Fibroblast of skin of right biceps (primary cell): ENCODE measurements at places on chromosomes 7 and 10.

- no peak for DNase-seq
Measured at GRCh38 chr7:1410992-1411391, 48.3 kb downstream of the MICALL2 start.

- DNase-seq = no peak
Measured at GRCh38 chr10:117778241-117778640, 235.7 kb downstream of the EMX2 start.

DNA sequence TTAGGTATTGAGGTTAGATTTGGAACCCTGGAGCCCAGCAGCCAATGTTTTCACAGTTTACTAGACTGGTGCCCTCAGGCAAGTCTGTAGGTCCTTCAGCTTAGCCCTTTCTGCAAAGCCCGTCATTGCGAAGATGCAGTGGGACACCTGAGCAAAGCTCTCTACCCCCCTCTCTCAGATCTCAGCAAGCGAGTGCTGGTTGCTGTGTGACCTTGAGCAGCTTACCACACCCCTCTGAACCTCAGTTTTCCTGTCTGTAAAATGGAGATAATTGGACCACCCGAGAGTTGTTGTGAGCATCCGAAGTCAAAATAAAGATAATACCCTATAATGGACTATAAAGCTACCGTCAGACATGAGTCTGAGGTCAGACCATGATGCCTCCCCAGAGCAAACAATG, 3.7 kb downstream of the NPC1L1 start:
- no peak for DNase-seq

DNA sequence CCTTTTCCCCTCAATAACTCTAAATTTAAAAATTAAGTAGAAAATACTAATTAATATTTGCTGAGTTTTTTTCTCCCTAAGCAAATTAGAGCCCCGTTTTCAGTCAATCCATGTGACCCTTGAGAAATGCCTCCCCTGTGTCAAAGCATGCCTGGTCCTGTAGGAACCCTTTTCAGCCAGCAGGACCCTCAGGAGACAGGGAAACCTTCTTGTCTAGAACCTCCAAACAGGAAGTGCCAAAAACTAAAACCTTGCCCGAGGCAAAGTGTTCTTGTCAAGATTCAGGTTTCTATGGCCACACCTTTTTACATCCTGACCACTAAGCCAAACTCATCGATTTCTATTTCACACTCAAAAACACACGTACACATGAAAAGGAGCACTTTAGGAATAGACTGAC, 60.1 kb upstream of the NFE2L3 start:
- DNase-seq = no peak

- no peak for DNase-seq
Measured at GRCh38 chr7:140375892-140376730, 22.2 kb downstream of the SLC37A3 start.

DNA sequence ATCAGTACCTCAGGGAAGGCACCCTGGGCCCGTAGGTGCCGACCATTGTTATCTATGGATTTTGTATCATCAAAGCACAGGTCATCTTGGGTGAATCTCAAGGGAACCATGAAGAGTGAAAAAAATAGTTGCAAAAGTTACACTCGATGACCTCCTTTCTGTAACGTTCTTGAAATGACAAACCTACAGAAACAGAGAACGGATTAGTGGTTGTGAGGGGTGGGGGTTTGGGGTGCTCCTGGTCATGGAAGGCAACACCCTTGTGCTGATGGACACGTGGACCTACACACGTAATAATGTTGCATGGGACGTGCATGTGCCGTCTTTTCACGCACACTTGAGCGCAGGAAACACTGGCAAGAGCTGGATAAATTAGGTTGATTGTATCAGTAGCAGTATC, 655.9 kb downstream of the SDK1 start:
- no peak for DNase-seq

GRCh38 chr7:84484502-84485079, 290.0 kb upstream of the SEMA3A start:
- DNase-seq = peak; percentile 16

DNA sequence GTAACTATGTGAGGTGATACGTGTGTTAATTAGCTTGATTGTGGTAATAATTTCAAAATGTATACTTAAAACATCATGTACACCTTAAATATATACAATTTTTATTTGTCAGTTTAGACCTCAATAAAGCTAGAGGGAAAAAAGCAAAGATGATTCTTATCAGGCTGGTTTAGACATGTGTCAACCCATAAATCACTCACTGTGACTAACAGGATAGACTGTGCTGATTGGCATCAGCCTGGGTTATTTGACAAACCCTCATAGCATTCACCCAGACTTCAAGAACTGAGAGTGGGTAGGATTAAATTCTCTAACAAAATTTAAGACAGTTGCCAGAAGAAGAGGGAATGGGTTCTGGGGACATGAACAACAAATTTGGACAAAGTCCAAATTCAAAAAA, 73.8 kb upstream of the TMEM140 start:
- no peak for DNase-seq

GRCh38 chr10:38038107-38038931, 27.8 kb downstream of the ZNF33A start:
- DNase-seq = no peak

- no peak for DNase-seq
Measured at GRCh38 chr10:21146436-21146789, 249.3 kb upstream of the NEBL start.

DNA sequence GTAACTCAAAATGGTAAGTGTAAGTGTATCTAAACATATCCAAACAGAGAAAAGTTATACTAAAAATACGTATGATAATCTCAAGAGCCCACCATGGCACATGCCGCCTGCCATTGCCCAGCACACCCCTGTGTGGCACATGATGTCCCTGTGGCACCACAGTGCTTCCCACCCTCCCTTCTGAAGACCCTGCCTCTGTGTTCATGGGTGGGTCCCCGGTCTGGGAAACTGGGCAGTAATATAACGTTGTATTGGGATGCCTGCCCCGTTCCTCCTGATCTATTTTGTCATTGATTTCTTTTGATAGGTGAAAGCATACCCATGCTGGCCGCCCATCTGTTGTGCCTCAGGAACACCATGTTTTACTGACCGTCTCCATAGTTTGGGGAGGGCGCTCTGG, 296.8 kb upstream of the SHH start:
- DNase-seq = no peak

DNA sequence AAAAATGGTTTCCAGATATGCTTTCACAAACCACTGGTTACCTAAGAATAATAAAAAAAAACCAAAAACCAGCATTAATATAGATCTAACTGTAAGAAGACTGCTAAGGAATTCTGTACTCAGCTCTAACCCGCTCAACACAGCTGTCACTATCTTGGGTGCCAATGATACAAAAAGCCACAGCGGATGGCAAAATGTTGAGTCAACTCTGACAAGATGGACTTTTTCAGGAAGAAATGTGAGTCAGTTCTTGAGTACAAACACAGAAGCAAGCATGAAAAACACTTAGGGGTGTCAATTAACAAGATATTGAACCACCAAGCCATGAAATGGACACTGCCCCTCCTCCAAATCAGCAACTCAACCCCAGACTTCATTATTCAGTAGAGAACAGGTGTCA, 55.0 kb downstream of the CTTNBP2 start:
- DNase-seq = no peak

- peak; percentile 36 for DNase-seq
Measured at GRCh38 chr10:104614245-104614831, 26.8 kb upstream of the SORCS3 start.

DNA sequence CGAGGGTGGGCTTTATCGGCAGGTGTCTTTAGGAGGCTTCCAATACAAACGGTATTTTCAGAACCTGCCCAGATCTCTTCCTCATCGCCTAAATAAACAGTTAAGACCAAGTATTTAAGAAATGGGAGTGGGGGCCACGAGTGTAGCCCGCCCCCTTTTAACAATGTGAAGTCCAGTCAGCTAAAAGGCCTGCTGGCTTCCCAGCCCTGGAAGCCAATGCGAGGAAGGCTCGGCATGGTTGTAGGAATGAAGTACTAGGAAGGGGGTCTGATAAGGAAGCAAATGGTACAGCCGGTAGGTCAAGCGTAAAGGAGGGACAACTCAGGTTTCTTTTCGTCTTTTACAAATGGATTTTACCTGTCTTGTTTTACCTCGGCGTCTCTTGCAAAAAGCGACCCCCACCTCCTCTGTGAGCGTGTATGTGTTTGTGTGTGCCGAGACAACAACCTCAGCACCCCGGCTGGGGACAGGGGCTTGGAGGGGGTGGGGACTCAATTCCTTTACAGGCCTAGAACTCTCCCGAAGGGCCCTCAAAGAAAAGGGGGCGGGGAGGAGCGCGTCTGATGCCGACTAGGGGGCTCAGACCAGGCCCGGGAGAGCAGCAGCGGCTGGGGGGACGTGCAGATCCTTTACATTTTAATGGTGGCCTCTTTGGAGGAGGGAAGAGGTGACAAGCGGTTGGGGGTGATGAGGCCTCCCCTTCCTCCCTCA, 147.6 kb downstream of the GPR85 start:
- peak; percentile 46 for DNase-seq

DNA sequence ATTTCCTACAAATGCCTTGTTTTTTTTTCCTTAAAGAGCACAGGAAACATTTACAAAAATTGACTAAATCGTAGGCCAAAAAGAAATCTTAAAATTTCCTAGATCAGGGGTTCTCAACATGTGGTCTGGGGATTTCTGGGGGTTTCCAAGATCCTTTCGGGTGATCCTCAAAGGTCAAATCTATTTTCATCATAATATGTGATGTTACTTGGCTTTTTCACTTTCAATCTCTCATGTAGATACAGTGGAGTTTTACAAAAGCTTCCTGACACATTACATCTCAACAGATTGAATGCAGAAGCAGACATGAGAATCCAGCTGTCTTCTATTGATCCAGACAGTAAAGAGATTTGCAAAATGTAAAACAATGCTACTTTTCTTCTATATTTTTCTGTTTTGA, 497.3 kb downstream of the INHBA start:
- no peak for DNase-seq

DNA sequence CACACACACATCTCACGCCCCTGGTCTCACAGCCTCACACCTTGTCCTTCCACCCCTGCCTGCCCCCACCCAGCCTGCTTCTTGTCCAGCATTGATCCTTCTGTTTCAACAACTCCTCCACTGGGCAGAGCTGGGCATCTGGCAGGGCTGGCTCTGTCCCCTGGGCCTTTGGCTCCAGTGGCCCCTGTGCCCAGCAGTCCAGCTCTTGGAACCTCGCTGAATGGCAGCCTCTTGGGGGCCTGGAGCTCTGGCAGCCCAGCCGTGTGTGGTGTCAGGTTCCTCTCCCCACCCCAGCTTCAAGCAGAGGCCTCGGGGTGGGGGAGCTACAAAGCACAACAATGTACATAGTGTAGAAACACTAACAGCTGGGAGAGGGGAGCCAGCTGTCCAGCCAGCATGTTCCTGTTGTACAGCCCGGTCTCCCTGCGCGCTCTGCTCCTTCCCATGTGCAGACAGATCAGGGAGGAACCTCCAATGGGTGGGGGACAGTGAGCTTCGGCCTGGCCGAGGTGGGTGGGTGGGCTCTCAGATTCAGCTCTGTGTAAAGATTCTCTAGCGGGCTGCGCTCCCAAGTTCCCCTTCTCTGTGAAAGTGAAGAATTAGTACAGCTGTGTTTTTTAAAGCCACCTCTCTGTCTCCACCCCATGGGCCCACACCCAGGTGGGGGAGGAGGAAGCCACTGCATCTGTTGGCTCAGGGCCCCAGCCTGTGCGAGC, 19.4 kb downstream of the ZMIZ2 start:
- peak; percentile 42 for DNase-seq

DNA sequence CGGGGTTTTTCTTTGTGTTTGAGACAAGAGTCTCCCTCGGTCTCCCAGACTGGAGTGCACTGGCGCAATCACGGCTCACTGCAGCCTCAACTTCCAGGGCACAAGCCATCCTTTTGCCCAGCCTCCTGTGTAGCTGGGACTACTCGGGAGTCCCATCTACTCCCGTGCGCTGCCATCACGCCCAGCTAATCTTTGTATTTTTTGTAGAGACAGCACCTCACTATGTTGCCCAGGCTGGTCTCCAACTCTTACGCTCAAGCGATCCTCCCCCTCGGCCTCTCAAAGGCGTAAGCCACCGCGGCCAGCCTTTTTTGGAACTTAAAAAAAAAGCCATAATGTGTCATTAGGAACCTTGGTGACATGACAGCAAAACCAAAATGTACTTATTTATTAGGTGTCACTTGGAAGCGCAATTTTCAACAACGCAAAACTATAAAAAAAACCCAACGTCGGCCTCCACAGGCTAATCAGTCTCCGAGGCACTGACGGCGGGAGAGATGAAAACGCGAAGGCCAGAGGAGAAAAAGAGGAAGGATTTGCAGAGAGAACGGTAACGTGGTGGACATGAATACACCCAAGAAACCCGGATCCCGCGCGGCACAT, 911 bp upstream of the HNRNPH3 start:
- peak; percentile 34 for DNase-seq

GRCh38 chr7:46192271-46192670, 271.2 kb upstream of the IGFBP3 start:
- DNase-seq = peak; percentile 55

GRCh38 chr7:116230191-116231005, 20.1 kb downstream of the TES start:
- no peak for DNase-seq

DNA sequence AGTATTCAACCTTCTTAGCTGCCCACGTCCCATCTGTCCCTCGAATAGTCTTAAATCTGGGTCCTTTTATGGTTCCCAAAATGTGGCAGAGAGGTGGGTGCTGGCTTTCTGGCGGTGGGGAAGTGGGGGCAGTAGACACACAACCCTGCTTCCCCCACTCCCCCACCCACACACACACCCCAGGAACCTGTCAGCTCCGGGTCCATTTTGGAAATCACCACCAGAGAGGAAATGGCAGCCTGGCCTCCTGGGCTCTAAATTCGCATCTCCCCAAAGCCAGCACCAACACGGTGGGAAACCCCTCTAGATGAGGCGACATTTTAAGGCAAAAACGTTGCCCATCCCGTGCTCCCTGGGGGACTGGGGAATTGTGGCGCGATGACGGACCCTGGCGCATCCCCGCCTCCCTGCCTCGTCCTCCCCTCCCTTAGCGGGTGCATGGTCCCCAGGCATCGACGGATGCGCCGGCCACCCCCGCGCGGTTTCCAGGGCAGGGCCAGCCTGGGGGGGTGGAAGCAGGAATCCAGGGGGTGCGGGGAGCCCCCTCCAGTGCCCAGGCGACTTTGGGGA, 702 bp downstream of the TMEM130 start:
- DNase-seq = no peak

DNA sequence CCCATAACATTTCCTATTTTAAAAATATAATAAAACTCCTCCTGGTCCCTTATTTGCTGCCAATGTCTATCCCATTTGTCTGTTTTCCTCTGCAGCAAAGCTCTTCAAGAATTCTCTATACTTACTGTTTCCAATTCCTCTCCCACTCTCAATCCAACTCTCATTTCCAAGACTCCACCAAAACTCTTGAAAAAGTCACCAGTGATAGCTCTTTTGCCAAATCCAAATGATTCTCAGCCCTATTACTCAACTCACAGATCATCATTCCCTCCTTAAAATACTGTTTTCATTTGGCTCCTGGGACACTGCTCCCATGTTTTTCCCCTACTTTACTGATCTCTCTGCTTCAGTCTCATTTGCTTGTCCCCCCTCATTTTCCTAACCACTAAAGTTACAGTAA, 139.4 kb downstream of the HIBADH start:
- no peak for DNase-seq

- no peak for DNase-seq
Measured at GRCh38 chr10:47451998-47452494, 31.9 kb downstream of the ANXA8 start.

GRCh38 chr7:7119729-7120128, 62.6 kb upstream of the C1GALT1 start:
- DNase-seq = no peak
